ENCODE measurements at places on chromosomes 11 and 22.

- DNase-seq = no peak
These were observed 2.3 kb downstream of the PMM1 start for GRCh38 chr22:41587347-41587723.

GRCh38 chr11:91805293-91805692 is 419.3 kb upstream of the FAT3 start:
- DNase-seq = no peak

DNA sequence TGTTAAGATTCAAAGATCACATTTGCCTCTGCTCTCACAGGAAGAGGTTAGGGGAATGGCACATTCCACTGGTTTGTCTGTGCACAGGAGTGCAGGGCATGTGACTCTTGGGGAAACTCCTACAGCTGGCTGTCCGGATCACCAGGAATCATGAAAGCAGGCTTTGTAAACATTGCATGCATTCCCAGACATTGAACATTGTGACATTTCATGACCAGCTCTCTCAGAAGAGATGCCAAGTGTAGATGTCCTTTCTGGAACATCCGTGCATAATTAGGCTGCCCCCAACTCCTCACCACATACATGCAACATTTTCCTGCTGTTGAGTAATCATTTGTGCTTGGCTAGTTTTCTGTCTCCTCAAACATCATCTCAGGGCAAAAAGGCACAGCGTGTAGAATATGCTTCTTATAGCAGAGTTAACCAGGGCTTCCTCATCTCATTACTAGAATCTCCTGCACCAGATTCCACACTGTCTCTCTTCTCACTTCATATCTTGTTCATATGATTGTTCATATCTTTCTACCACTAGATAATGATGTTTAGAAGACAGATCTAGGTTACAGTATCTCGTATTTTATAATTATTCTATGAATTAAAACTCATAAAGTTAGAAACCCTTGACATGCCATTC is 694.7 kb downstream of the NTM start:
- no peak for DNase-seq

DNA sequence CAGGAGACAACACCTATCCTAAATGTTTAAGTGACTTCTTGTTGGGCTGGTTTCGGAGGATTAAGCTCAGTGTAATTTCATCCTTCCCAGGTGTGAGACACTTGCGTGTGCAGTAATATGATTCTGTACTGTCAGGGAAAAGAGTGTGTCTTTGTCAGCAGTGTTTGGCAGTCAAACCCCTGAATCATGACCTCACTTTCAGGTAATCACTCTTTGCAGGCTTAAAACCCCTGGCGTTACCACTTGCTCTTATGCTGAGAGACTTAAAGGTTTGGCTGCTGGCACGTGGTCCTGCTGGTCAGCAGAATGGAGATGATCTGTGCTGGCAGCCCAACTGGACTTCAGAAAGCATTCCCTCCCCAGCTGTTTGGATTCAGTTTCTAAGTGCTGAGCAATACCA is 56.1 kb downstream of the APIP start:
- peak; percentile 64 for DNase-seq

DNA sequence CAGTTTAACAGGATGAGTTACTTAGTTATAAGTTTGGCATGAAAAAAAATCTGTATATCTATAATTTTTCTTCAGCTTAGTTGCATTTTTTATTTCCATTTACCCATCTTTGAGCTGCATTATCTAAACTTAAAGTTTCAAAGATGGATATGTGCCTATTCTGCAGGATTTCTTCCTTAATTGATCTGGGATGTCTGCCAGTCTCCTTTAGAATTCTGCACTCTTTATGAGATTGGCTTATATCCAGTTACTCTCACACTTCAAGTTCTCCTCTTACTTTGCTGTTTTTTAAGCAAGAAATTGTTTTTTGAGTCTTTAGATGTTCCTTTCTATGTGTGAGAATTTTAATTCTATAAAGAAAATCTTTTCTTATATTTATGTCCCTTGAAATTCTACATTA is 5.1 kb upstream of the PDGFD start:
- no peak for DNase-seq

- DNase-seq = no peak
These were observed 108.5 kb downstream of the TP53I11 start for GRCh38 chr11:44842220-44842619.

- no peak for DNase-seq
These were observed 49.9 kb downstream of the FAR1 start for GRCh38 chr11:13718394-13718793.

DNA sequence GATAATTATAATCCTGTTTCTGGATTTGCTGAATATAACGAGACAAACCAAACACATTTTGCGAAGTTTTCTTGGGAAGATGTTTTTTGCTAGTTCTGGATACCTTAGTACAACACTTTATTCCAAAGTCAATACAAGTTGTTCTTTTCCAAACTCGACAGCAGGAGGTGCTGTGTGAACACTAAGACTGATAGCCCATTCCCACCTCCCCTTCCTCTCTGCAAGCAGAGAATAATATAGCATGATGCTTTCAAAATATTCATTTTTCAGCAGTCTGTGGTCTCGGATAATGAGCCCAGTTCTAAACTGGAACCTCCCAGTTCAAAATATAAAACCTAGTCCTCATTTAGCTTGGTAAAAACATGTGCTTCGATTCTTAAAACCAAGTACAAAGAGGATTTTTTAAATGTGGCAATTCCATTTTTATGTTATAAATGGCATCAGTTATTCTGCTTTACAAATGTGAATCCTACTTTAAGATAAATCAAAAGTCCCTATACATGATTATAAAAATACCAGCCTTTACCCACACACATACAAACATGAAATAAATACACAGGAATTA is 129.1 kb downstream of the DCDC1 start:
- peak; percentile 1 for DNase-seq

GRCh38 chr22:44037519-44038375 is 13.6 kb downstream of the PARVB start:
- DNase-seq = no peak

GRCh38 chr11:9861860-9862725 is 198.2 kb downstream of the SWAP70 start:
- peak; percentile 25 for DNase-seq

GRCh38 chr22:38870312-38870741 is 1.7 kb downstream of the CBX6 start:
- peak; percentile 82 for DNase-seq

- DNase-seq = no peak
These were observed 19.4 kb downstream of the GUCY1A2 start for GRCh38 chr11:106998916-106999188.

GRCh38 chr11:97364047-97364446 is 974.2 kb downstream of the JRKL start:
- DNase-seq = no peak

- DNase-seq = no peak
These were observed 1863.7 kb upstream of the RAG2 start for GRCh38 chr11:38461751-38462150.

DNA sequence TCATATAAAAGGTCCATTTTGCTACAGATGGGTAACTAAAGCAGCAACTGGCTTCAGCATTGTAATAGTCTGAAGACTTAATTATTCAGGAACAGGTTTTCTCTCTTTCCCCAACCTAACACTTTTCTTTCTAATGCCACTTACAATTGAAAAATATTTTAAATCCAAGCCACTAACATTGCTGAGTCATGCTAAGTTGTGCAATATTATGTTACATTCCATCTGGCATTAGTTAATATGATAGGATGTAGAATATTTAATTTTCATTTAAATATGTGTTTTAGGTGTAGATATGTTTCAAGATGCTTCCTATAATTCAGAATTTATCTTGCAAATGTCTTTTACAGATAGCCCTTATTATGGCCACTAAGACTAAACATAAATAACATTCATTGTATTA is 98.6 kb downstream of the KIF18A start:
- DNase-seq = no peak

- no peak for DNase-seq
These were observed 188.1 kb downstream of the CTTN start for GRCh38 chr11:70586261-70587074.

- DNase-seq = no peak
These were observed 1.7 kb downstream of the EED start for GRCh38 chr11:86246293-86246675.
